ENCODE measurements at places on chromosomes 6 and 20. TPM values are rescaled to one million over a fixed set of nuclear protein-coding genes. Genes with fewer than 3 reads are reported as not detected.

DNA sequence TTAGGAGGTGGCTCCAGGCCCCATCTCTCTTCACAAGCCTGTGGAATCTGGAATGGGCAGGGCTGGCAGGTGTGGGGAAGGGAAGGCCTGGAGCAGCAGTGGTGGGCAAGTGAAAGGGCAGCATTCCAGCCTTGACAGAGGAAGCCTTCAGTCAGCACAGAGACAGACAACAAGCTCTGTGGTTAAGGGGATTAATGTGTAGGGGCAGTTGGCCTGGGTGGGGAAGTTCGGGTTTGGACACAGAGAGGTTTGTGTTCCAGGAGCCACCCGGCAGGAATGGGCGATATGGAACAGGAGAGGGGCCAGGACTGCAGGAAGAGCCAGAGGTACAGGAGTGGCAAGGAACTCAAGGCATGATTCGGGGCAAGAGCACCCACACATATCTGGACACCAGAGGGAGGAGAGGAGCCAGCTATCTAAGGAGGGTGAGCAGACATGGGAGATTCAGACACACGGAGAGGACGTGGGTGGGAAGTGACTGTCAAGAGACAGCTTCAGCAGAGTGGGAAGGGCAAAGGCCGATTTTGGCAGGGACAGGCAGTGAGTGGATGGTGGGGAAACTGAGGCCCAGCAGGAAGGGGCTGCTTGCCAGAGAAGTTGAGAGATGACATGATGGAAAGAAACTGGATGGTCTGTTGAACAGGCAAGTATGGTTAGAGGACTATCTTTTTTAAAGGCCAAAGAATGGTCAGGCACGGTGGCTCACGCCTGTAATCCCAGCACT lies 2.5 kb upstream of the SLC44A4 start:
- no peak for DNase-seq
- no peak overlapping the region for H3K27ac ChIP-seq
- no peaks in the 10 kb centered on the region for H3K4me1 ChIP-seq
- no peak overlapping the region for H3K4me3 ChIP-seq
- H3K36me3 ChIP-seq: no peaks in the 10 kb centered on the region

- H3K36me3 ChIP-seq: no peaks in the 10 kb centered on the region
- DNase-seq: peak; percentile 60
- H3K4me3 ChIP-seq: no peak overlapping the region
- H3K4me1 ChIP-seq: no peaks in the 10 kb centered on the region
These were observed 128.9 kb upstream of the SHLD1 start for GRCh38 chr20:5621305-5621704.

GRCh38 chr6:26216886-26217713 lies 129.9 kb downstream of the HFE start:
- H3K27me3 ChIP-seq: peaks cover 89% of the 10 kb centered on the region
- no peaks in the 10 kb centered on the region for H3K4me1 ChIP-seq
- H3K4me3 ChIP-seq: peak overlapping the region; percentile 53
- peak overlapping the region; percentile 96 for H3K27ac ChIP-seq
- no peaks in the 10 kb centered on the region for H3K36me3 ChIP-seq
- peak; percentile 92 for DNase-seq

PPP1R16B gene
- 6.3 TPM for polyA plus RNA-seq
